Amygdala (tissue), 56 donors: ENCODE measurements at places on chromosomes 1 and 21.

DNA sequence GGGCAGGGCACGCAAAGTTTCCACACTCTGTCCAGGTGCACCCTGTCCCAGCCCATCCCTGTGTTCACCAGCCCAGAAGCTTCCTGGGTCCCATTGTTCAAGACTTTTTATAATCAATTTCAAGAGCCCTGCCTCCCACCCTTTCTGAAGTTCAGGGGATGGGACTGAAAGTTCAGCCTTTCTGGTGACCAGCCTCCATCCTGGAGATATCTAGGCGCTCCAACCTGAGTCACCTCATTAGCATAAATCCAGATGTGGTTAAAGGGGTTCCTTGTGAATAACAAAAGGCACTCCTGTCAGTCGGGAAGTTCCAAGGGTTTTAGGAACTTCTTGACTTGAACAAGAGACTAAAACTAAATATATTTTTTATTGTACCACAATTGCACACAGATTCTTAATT is 48.4 kb upstream of the RAP1A start:
- DNase-seq = no peak

DNA sequence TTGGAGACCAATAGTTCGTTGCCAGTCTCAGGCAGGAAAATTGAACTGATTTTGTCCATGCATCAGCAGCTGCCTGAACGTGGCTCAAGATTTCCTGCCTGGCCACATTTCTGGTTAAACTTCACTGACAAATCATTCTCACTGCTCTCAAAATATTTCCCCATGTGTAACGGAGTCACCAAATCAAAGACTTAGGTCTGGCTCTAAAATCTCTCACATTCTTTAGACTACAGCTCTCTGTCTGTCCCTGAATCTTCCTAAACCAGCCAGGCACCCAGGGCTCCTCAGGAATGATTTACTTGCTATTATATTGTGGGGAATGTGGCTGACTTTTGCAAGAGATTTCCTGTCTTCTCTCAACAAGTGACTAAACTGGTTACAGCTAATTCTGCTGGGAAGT is 49.2 kb upstream of the GJA8 start:
- DNase-seq = no peak

- no peak for DNase-seq
Measured at GRCh38 chr1:116115476-116116439, 4.6 kb downstream of the MAB21L3 start.

GRCh38 chr1:175774921-175775320 is 31.5 kb upstream of the TNR start:
- DNase-seq = no peak

- no peak for DNase-seq
Measured at GRCh38 chr1:38094711-38095290, 48.2 kb upstream of the POU3F1 start.

DNA sequence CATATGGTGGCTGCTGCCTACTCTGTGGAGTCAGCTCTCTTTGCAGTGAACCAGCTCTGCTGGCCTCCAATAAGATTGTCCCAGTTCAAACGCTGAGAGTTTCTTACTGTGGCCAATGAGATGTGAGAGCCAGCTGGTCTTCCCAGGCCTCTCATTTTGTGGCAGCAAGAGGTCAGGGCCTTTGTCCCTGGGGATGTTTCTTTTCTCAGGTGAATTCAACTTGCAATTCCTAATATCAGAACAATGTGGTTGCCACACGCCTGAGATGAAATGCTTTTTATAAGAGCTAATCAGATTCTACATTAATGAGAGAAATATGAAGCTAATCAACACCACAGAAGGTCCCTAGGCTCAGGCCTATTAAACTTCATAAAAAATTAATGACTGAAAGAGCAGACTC is 660.1 kb upstream of the CAMK1G start:
- DNase-seq = no peak

DNA sequence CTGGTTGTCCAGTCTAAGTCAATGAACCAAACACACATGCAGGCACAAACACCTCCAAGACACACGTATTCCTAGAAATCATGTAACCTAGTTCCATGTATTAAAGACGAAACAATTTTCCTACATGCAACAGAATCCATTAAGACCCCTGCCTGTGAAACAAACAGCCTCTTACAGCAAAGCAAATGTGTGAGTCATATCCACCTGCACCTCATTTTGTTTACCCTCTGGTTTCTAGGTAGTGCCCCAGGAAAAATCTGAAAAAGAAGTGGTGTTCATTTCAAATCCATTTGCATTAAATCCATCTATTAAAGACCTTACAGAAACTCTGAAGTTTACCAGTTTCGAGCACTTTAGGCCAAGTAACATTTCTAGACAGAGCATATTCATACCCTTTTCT is 74.1 kb downstream of the VCAM1 start:
- no peak for DNase-seq
